Breast epithelium (tissue), 4 donors: ENCODE measurements at places on chromosomes 13 and 19. TPM values are rescaled to one million over a fixed set of nuclear protein-coding genes. Genes with fewer than 3 reads are reported as not detected.

OR7D2 gene
- total RNA-seq: not detected

ADGRE2 gene
- total RNA-seq: 32.1 TPM

ICAM1 gene
- 52.2 TPM for total RNA-seq

TMTC4 gene
- total RNA-seq: 28.2 TPM

RNASEH2B gene
- 69.8 TPM for total RNA-seq

CD79A gene
- total RNA-seq: 0.80 TPM

DNA sequence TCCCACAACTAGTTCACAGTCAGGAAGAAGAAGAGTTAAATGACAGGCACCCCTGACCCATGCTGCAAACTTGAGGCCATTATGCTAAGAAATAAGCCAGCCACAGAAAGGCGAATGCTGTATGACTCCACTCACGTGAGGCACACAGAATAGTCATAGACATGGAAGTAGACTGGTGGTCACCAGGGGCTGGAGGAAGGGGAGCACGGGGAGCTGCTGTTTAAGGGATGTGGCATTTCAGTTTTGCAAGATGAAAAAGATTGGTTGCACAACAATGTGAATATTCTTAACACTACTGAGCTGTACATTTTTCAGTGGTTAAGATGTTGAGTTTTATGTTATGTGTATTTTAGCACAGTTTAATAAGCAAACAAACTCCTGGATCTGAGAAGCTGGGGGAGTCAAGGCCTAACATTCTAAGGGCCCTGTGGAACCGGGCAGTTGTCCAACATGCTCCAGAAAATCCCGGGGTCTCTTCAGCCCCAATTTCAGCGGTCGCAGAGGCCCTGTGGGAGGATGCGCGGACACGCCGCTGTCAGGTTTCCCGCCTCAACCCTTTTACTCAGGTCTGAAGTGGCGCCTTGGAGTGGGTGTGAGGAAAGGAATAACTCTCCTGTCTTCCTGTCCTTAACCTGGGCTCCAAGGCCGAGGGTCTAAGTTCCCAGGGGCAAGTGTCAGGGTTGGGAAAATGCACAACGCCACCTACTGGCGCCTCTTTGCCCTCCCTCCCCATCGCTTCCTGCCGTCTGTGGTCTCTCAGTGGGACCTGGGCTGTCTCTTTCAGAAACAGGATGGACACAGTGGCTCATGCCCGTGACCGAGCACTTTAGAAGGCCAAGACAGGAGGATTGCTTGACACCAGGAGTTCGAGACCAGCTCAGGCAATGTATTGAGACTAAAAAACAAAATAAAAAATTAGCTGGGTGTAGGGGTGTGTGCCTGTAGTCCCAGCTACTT lies 4.4 kb upstream of the TMEM272 start:
- DNase-seq: no peak

- DNase-seq: no peak
Measured at GRCh38 chr13:19646063-19646462, 12.6 kb downstream of the MPHOSPH8 start.

DNA sequence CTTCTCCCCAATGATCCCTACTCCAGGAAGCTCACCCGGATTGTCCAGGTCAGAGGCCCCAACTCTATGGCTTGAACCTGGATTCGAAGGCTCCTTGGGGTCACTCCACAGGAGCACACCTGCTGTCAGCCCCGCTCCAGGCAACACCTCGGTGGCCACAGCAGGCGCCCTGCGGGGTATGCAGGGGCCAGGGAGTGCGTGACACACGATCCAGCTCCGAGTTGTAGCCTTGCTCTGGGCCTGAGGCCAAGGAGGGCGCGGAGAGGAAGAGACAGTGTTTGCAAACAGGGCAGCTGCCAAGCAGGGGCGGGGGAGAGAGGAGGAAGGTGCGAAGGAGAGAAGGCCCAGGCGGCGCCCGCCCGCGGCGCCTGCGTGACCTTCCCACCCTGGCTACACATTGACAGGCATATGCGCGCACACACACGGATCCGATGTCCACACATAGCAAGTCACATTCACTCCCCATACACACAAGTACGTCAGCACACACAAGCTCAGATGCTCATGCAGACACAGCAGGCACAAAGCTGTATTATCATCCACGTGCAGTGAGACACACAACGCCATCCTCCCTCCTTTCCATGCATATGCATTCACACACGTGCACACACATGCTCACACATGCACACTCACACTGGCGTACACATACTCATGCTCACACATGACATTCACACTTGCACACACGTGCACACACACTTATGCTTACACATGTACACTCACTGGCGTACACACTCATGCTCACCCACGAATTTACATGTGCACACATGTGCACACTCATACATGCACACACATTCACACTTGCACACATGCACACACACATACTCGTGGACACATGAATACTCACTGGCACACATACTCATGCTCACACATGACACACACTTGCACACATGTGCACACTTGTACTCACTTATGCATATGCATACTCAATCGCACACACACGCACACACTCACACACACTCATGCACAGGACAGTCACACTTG lies 10.4 kb downstream of the SBK2 start:
- peak; percentile 38 for DNase-seq

DNA sequence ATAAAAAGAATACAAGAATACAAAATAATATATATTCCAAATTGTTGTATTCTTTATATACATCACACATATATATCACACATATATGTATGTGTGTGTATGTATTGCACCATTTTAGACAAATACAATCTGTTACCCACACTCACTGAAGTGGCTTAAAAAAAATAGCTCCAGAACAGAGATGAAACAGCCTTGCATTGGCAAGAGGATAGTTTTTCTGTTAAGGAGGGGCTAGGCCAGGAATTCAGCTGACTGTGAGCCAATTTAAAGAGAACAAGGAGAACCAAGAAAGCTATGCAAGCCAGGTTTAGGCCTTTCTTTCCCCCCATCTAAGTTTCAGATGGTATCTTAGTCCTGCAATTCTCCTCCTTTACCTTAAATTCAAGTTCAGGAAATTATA lies 257.5 kb downstream of the MZT1 start:
- no peak for DNase-seq

GRCh38 chr13:50915565-50915964 lies 6.0 kb downstream of the RNASEH2B start:
- no peak for DNase-seq

- DNase-seq: no peak
Measured at GRCh38 chr19:9720541-9720940, 45.6 kb upstream of the ZNF562 start.

- peak; percentile 28 for DNase-seq
Measured at GRCh38 chr13:33110713-33111413, 94.6 kb downstream of the KL start.

DNA sequence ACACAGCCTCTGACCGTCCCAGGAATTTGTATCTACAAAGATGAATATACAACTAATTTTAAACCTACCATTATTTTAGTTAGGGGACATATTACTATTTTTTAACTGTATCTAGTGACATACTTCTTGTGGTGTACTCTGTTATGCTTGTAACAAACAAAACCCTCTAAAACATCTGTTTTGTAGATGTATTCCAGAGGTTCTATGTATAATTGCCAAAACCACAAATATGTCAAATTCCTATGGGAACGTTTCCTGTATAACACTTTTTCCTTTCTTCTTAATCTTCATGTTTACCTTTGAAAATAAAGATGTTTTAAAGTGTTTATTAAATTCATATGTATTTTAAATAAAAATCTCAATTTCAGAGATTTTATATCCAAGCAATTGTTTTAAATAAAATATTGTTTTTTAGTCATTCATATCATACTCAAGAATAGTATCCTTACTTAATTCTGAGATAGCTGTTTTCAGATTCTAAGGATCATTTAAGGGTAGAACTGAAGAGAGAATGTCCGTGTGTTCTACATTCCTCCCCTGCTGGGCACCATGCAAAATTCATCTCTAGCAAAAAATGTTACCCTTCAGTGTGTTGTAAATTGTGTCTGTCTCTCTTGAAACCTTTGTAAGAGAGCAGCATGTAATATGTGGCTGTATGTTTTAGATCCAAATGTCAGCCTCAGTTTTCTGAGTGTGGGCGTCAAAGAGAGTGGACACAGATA lies 1327.7 kb downstream of the EFNB2 start:
- DNase-seq: no peak

DNA sequence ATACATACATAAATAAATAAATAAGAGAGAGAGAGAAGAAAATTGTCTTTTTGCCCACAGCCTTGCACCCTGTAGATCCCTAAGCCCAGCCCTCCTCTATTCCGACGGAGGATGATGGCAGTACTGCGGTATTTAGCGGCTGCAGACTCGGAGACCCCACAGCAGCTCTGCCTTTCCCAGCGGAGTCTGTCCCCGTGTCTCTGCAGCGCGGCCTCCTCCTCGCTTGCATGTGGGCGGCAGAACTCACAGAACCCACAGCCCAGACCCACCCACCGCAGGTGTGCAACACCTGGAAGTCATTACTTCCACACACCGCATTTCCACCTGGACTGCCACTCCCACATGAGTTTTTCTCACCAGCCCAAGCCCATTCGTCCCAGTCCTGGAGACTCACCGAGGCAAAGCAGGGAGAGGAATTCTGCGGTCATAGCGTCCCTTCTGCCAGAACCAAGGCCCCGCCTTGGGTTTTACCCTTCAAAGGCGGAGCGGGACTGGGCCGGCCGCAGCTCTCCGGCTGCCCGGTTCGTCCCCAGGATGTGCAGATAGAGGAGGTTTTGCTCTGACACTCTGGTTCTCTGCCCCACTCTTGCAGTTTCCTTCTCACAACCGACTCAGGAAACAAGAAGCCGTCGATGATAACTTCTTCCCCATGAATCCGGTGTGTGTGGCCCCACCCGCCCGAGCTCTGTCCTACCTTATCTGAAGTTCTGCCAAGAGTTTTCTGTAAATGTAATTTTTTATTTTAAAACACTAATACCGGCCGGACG lies at the start of gene VSTM1:
Gene VSTM1 (minus strand): TSS at position 548 of the 767 bp plus-strand sequence. CDS start 120 bp downstream, at position 428.
- no peak for DNase-seq

DNA sequence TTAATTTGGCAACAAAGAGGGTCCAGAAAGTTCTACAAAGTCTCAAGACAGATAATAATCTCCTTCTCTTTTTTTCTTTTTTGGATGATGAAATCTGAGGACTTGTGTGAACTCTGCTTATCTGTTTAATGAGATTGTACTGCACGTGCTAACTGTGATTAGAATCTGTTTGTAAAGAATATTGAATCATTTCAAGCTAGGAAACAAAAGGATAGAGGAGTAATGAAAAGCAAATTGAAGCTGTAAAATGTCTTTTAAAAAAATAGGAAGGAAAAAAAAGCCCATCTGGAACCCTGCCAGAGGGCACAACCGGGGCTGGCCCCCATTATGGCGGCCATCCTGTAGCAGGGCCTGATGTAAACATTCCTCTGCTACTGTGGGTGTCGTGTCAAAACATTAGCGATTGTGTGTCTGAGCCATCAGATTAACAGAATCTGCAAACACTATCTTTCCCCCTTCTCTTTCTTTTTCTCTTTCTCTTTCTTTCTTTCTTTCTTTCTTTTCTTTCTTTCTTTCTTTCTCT lies 83.0 kb downstream of the FLT1 start:
- no peak for DNase-seq

- no peak for DNase-seq
Measured at GRCh38 chr19:46494146-46494940, 1.3 kb downstream of the PNMA8B start.
